Gastrocnemius medialis (tissue), 4 donors: ENCODE measurements at places on chromosomes 13 and 19. TPM values are rescaled to one million over a fixed set of nuclear protein-coding genes. Genes with fewer than 3 reads are reported as not detected.

The RASGRP4 gene
- total RNA-seq = 0.61 TPM

The ZNF442 gene
- 0.22 TPM for total RNA-seq

- no peaks in the 10 kb centered on the region for H3K4me1 ChIP-seq
- no peak overlapping the region for H3K27ac ChIP-seq
- no peak overlapping the region for H3K4me3 ChIP-seq
- peaks cover 19% of the 10 kb centered on the region for H3K27me3 ChIP-seq
- no peaks in the 10 kb centered on the region for H3K36me3 ChIP-seq
These were observed 44.3 kb downstream of the COLGALT1 start for GRCh38 chr19:17599780-17600179.

DNA sequence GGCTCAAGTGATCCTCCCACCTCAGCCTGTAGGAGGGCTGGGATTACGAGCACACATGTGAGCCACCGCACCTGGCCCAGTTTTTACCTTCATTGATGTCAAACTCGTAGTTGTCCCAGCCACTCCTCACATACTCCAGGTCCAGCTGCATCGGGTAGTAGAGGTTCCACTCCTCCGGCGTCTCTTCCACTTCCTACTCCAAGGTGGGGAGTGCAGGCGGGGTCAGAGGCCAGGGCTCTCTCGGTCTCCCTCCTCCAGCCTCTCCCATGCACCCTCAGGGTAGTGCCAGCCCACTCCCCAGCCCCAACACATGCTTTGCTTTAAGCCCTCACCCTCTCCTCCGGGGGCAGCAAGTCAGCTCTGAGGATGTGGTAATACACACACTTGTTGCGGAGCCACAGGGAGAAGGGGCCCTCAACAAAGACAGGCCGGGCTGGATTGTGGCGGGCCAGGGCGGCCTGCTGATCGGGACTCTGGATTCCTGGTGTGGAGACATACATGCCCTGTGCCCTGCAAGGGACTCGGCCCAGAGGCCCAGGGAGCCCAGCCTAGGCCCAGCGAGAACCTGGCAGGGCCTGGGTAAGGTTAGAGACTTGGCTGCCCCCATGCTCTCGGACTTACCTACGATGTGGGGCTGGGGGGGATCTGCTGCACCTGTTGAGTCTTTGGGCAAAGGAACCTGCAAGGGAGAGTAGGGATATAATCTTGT, 1.9 kb upstream of the ZNF653 start:
- no peak overlapping the region for H3K27ac ChIP-seq
- H3K27me3 ChIP-seq = no peaks in the 10 kb centered on the region
- no peak for DNase-seq

DNA sequence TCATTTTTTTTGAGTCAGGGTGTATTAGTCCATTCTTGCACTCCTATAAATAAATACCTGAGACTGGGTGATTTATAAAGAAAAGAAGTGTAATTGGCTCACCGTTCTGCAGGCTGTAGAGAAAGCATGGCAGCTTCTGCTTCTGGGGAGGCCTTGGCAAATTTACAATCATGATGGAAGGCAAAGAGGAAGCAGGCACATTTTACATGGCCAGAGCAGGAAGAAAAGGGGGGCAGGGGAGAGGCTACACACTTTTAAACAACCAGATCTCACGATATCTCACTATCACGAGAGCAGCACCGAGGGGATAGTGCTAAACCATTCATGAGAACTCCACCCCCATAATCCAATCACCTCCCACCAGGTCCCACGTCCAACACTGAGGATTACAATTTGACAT, 44.5 kb upstream of the MIR17HG start:
- H3K4me1 ChIP-seq = no peaks in the 10 kb centered on the region
- no peaks in the 10 kb centered on the region for H3K27me3 ChIP-seq
- no peak overlapping the region for H3K27ac ChIP-seq
- DNase-seq = no peak
- no peak overlapping the region for H3K4me3 ChIP-seq

GRCh38 chr13:52026246-52026626, 1.7 kb downstream of the UTP14C start:
- DNase-seq = no peak
- H3K27me3 ChIP-seq = no peaks in the 10 kb centered on the region
- no peaks in the 10 kb centered on the region for H3K4me1 ChIP-seq
- peaks cover 51% of the 10 kb centered on the region for H3K36me3 ChIP-seq

- no peaks in the 10 kb centered on the region for H3K36me3 ChIP-seq
- H3K27ac ChIP-seq = peak overlapping the region; percentile 87
- DNase-seq = no peak
- no peaks in the 10 kb centered on the region for H3K27me3 ChIP-seq
- H3K4me3 ChIP-seq = no peak overlapping the region
These were observed 15.2 kb downstream of the IER2 start for GRCh38 chr19:13165162-13165997.
